ENCODE measurements at places on chromosomes 16 and 17. TPM values are rescaled to one million over a fixed set of nuclear protein-coding genes. Genes with fewer than 3 reads are reported as not detected.

DNA sequence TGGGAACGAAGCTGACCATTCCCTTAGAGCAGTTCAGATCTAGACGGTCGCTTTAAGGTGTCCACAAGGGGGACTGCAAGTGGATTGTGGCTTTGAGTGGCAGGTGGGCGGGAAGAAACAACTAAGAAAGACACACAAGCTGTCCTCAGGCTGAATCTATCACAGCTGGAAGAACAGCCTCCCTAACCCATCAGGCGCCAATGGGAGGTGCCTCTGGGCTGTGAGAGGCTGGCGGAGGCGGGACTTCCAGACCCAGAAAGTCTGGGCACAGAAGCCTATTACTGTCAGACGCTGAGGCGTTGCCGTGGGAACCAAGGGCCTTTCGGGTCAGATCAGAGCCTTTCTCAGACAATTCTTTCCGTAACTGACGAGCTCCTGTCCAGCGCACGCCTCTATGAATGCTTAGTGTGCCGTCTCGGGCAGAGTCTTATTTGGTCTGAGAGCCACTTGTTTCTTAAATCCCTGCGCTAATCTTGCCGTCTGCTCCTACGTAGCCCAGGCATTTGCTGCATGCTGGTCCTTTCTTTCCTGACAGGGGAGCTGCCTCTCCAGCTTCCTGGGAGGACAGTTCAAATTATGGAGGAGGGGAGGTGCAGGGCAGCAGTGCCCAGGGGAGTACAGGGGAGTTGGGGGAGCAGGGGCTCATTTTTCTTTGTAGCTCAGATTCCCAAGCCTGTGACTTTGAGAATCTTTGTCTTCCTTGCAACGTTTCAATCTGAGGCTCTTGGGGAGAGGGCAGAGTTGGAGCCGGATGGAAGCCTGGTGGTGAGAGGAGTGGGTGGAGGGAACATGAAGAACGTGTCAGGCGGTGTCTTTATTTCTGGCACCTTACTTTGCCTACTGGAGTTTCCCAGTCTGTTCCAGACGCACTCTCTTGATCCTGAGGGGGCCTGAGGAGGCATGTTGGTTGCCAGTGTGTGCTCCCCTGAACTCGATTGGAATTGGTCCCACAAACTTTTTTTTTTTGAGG is 618.7 kb downstream of the KCNJ18 start:
- DNase-seq = no peak

GRCh38 chr17:80962356-80963329 is 29.0 kb upstream of the CHMP6 start:
- DNase-seq = no peak

CA4 gene
- total RNA-seq = 2.1 TPM

- no peak for DNase-seq
Observed at GRCh38 chr16:70582280-70582978, 58.8 kb downstream of the SF3B3 start.

- peak; percentile 49 for DNase-seq
Observed at GRCh38 chr17:42653179-42654124, 5.6 kb upstream of the TUBG2 start.

GRCh38 chr17:49452661-49453060 is 38.0 kb upstream of the PHB1 start:
- DNase-seq = no peak

DNA sequence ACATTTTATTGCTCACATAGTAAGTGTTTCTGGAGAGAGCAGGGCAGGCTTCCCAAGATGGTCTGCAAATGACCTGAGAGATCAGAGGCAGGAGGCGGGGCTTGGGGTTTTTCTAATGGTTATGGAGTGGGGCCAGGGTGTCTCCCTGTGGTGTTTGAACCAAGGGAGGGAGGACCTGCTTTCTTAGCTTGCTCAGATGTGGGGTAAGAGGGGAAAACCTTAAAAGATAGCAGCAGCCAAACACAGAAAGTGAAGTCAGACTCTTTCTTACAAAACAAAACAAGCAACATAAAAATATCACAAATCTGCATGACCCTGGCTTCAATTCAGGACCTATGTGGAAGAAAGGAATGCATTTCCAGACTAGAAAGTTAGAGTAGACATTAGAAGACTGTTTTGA is 22.9 kb upstream of the DNAJA2 start:
- no peak for DNase-seq

DNA sequence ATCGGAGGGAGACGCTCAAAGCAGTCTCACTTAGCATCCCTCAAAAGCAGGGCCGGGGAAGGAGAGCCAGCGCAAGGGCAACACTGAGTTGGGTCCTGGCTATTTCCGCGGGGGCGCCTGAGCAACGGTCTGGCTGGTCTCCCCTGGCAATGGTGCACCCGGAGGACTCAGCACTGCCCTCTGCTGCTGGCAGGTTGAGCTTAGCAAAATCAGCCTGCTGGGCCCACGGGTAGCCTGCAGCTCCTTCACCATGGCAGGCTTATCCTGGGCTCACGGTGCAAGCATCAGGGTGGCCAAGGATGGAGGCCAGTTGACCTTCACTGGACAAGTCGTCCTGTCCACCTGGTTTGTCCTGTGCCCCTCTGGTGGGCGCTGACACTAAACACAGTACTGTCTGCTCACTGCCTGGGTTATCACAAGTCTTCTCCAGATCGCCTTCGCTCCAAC is 14.4 kb upstream of the ALDH3A1 start:
- DNase-seq = peak; percentile 90

CRYM gene
- 1.5 TPM for total RNA-seq

TMC7 gene
- 1.6 TPM for total RNA-seq

- no peak for DNase-seq
Observed at GRCh38 chr16:15037003-15037402, 18.9 kb downstream of the NTAN1 start.

DNA sequence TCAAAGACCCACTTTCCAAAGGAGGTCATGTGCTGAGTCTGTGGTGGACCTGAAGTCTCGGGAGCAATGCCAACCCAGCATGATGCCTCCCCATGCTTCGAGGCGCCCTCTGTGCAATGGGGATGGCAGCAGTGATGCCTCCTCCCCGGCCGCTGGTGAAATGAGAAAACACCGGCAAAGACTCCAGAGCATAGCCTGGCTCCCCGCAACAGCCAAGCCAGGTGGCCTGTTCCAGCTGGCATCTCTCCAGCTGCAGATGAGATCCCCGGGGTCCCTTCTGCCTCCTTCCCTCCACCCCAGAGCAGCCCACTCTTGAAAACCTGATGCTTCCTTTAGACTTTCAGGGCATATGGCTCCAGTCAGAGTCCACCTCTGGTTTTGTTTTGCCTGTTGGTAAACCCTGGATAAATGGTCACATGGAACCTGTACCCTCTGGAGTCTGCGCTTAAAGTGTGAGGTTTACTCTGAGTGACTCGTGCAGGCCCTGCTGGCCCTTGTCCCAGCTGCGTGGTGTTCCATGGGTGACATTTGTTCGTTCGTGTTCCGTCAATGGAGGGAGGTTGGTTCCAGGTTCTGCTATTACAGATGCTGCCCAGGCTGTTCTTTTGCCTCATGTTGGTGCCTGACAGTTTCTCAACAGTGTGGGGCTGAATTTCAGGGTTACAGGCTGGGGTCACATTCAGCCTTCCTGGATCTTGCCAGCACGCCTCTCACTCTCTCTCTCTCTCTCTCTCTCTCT is 181.8 kb upstream of the CIBAR2 start:
- DNase-seq = no peak

DNA sequence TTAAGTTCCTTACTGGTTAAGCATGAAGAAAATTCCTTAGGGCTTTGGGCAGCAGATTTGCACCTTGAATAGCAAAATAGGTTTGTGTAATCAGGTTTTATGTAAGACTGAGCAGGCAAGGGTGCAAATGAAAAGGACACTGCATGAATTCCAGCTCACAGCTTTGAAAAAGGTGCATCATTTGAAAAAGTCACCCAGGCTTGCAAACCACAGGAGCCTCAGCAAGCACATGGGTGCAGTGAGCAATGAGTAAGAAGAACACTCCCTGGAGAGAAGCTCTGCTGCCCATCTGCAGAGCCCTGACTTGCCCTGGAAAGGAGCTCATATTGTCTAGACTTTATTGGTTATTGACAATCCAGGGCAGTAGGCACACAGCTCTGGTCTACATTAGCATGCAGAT is 165.6 kb upstream of the KCNJ16 start:
- DNase-seq = no peak

MT4 gene
- not detected for total RNA-seq

- no peak for DNase-seq
Observed at GRCh38 chr17:50719924-50720794, 756 bp downstream of the LUC7L3 start.

DNA sequence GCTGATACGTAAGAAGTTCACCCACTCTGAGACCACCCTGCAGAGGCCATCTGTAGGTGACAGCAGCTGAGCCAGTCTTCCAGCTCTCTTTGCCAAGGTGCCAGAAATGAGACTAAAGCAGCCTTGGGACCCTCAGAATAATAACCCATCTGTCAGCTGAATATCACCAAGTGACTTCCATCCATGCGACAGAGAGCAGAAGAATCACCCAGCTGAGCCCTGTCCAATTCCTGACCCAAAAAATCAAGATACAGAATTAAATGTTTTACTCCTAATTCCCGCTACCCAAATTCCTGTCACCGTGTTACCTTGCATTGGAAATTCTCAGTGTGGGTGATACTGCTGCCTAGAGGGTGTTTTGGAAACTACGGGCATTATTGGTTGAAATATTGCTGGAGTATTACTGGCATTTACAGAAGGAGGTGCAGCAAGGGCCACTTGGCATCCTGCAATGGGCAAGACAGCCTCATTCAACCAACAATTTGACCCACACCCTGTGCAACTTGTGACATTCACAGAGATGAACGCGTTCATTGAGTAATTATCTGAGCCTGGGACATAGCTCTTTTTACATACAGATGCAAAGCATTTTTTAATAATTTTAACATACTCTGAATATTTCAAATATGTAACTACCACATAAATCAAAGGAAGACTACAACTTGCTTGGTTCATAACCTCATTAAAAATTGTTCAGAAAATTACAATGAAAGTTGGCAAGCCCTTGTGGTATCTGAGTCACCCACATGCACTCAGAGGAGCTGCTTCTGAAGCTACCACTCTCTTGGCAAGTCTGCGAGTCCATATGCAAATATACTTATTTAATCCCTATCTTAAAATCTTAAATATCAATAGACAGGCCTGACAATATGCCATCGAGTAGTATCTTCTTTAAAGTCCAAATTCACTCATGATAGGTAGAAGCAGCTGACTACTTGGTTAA is 126.6 kb downstream of the C16orf95 start:
- no peak for DNase-seq

DNA sequence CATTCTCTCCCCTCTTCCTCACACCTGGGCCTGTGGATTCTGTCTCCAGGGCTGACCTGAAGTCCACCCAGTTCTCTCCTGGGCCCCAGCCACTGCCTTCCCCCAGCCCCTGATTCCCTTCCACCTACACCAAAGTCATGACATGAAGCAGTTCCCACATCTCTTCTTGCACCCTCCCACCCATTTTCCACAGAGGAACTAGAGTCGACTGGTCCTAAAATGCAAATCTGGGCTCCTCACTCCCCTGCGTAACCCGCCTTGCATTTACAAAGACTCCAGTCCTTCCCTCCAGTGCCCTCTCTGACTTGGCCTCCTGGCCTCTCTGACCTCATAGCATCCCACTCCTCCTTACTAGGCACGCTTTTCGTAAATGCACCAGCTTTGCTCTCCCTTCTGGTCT is 14.8 kb downstream of the COX6A2 start:
- DNase-seq = no peak

SMIM5 gene
- 11.9 TPM for total RNA-seq

NEUROD2 gene
- 0.17 TPM for total RNA-seq

GRCh38 chr17:6487251-6488007 is 43.2 kb downstream of the PIMREG start:
- no peak for DNase-seq

- no peak for DNase-seq
Observed at GRCh38 chr17:75476271-75476671, 19.8 kb downstream of the TMEM94 start.

AOC2 gene
- total RNA-seq = 1.3 TPM

- no peak for DNase-seq
Observed at GRCh38 chr17:64115822-64116534, 14.0 kb downstream of the ERN1 start.

- DNase-seq = no peak
Observed at GRCh38 chr16:24075931-24076716, 180.0 kb upstream of the CACNG3 start.

GRCh38 chr17:78146881-78147280 is 696 bp downstream of the C17orf99 start:
- no peak for DNase-seq

- no peak for DNase-seq
Observed at GRCh38 chr17:82948081-82948511, 108.3 kb upstream of the ZNF750 start.

DNA sequence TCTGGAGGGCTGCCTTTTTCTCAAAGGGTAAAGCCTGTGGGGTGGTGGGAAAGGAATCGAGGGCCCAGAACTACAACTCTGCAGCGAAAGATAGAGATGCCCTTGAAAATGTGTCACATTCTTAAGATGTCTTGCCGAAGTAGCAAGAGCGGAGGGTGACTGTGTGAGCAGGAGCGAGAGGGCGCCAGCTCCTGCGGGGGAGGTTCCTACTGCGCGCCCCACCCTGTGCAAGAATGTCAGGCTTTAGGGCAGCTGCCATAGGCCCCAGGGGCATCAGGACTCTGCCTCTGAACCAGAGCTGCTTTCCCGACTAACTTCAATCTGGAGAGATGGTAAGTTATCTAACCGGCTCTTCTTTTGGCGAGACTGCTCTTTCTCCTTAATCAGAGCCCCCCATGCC is 11.8 kb upstream of the ITGAE start:
- DNase-seq = no peak

PHF12 gene
- total RNA-seq = 24.4 TPM

DNA sequence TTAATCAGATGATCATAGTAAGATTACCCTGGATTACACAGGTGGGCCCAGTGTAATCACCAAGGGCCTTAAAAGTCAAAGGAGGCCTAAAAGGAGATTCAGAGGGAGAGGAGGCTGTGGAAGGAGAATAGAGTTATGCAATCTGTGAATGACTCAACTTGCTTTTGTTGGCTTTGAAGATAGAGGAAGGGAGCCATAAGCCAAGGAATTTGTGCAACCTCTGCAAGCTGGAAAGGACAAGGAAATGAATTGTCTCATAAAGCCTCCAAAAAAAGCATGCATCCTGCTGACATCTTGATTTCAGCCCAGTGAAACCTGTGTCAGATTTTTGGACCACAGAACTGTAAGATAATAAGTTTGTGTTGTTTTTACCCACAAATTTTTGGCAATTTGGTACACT is 109.6 kb downstream of the CNTNAP4 start:
- DNase-seq = no peak

DNA sequence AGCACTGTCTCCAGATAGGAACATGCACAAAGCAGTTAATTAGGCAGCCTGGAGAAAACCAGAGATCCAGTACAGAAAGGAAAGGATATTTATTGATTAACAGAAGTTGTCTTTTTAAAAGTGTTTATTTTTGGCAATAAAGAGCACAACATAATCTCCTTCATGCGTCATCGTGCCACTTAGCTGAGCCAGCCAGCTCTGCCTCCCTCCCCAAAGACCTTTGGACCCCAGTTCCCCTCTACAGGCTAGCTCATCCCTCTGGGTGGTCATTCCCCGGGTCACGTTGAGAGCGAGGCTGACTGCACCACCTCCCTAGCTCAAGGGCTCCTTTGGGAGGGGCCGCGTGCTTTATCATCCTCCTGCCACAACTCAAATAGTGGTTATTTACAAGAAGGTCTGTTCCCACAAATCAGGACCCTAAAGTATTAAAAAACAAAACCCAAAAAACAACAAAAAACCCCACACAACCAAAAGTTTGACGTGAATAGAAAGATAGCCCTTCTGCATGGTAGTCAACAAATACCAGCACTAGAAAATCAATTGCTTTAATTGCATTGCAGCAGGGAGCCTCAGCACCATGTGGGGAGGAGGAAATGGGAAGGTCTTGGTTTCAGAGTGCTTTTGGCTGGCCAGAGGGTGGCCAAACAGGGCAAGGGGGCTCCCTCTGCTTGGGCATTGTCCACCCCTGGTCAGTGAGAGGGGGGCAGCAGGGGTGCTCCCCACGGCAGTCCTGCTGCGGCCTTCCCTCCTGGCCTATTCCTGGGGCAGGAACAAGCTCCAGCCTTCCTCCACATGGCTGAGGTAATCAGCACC is 9.6 kb downstream of the POLR2C start:
- peak; percentile 49 for DNase-seq
